ENCODE measurements at places on chromosomes 12 and 14.

DNA sequence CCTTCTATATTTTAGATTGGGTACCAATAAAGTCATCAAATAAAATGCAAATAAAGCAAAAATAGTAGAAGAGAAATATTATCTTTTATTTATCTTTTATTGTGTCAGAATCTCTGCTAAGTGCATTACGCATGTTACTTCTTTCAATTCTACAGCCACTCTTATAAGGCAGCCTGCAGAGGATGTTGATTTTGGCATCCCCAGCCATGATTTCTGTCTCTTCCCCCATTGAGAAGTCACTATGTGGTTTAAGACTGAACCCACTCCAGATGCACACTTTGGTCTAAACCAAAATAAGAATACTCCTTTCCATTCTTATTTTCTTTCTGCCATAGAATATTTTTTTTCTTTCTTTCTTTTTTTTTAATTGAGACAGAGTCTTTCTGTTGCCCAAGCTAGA, 56.0 kb upstream of the ACSS3 start:
- DNase-seq: no peak

GRCh38 chr14:100421756-100422470, 98.8 kb downstream of the SLC25A47 start:
- no peak for DNase-seq

GRCh38 chr14:73237219-73237785, at the start of gene PAPLN:
Gene PAPLN (plus strand): TSS chr14:73237506. CDS start chr14:73239779, 2,273 bp downstream.
- no peak for DNase-seq

DNA sequence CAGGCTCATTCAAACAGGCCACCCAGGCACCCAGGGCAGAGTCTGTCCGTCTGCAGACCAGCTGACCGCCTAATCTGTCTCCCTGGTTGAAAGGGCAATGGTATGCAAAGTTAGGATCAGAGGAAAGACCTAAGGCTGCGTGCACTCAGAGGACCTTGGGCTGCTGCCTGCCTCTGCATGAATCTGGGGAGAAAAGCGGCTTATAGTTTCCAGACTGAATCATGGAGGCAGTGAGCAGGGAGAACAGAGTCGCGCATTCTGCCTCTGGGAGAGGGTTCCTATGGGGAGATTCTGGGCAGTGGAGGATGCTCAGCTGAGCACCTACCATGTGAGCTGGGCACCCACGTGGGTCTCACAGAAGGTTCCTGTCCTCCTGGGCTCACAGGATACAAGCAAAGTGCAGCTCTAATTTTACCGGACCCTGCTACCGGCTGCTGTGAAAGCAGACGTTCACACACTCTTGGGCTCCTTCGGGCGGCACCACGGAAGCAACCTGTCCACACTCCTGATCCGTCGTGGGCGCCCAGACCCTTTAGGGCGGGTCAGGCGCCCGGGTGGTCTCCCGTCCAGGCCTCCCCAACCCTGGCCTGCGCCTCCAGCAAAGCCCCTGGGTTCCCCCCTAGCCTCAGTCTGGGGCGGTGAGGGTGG, 772 bp downstream of the SCARB1 start:
- no peak for DNase-seq

DNA sequence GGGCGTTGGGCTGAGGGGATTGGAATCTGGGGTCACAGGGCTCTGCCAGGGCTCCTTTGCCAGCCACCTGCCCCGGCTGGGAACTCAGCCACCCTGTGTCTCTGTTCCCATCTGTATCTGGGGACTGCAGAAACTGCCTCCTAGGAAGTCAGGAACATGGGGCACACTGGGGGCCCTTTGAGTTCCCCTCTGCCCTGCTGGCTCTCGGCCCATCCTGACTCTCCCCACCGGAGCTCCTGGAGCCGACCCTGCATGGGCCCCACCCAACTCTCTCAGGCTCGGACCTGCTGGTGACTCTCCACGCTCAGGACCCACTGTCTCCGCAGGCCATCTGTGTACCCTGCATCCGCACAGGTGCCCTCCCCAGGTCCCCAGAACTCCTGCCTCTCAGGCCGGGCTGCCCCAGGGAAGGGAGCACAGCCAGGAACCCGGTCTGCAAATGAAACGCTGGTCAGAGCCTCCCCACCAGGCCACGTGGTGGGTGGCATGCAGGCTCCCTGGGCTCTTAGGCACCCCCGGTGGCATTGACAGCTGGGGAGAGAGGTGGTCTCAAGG, 82.8 kb downstream of the KIF26A start:
- DNase-seq: no peak

DNA sequence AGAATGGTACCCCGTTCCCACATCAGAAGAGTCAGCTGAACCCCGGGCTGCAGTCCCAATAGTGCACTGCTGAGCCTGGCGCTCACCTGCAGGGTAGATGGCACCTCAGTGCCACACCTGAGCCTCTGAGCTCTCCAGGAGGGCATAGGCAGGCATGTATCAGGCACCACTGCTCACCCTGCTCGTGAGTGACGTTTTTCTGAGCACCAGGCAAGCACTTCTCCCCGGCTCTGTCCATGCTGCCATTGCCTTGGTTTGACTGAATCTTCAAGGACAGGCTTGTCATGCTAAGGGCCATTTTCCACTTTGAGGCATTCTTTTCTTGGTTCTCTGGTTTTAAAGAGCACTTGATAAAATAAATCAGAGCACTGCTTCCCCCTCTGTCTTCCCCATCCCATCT, 161.6 kb upstream of the PRMT8 start:
- no peak for DNase-seq

DNA sequence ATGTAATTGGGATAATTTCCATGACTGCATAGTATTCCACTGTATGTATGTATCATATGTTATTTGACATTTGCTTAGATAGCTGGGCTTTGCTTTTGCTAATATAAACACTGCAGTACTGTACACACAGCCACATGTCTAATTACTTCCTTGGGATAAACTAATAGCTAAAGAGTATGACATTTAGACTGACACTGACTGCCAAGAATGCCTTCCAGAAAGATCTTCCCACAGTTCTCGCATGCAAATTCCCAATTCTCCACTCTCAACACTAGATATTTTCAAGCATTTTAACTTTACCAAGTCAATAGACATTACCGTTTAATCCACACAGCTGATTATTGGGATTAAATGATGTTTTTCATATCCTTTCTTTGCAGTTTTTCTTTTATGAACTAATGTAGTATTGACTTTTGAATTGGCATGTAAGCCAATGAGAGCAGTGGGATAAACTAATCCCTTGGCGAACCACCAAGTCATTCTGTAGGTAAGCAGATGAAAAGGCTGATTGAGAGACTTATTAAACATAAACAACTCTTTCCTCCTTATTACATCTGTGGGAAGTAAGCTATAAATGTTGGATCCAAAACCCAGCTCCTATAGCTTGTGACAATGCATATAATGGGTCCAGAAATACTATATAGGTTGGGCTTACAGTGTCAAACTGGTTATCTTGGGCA, 55.5 kb downstream of the STON2 start:
- no peak for DNase-seq

DNA sequence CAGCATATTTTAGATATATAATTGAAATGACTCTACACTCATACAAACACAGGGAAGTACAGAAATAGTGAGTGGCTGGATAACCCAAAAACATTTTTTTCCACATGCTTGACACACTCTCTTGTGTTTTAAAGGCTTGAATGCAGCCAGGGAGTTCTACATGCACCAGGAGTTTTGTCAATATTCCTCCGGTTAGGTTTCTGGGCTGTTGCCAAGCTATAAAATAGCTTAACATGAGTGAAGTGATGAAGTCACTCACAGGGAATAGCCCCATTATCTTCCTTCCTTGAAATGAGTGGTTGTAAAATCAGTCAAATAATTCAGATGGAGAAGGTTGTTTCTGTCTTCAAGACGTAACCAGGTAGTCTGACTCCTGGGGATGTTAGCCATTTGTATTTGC, 582.7 kb downstream of the SLC6A15 start:
- no peak for DNase-seq

DNA sequence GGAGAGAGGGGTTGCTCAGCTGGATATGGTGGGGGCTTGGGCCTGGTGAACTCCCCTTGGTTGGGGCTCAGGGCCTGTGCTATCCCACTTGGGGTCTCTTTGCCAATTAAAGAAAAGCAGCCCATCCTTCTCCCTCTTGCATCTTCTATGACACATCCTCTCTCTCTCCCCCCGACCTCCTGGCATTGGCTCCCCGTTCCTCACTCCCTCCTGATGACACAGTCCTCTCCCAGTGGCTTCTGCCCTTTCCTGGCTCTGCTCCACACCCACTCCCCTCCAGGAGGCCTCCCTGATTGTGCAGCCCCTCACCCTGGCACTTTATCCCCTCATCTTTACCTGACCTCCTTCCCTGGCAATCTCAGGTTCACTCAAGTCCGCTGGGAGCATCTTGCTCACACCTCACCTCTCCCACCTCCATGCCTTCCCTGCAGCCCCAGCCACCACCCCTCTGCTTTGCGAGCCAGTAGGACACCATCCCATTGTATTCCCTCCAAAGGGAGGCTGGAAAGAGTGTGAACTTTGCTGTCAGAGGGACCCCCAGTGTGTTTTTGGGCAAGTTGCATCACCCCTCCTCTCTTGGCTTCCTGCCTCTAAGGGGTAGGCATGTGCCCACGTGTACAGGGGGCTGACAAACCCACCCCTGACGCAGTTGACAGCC, 10.7 kb downstream of the KRT80 start:
- no peak for DNase-seq

GRCh38 chr12:129549656-129550055, 354.2 kb downstream of the TMEM132D start:
- no peak for DNase-seq

DNA sequence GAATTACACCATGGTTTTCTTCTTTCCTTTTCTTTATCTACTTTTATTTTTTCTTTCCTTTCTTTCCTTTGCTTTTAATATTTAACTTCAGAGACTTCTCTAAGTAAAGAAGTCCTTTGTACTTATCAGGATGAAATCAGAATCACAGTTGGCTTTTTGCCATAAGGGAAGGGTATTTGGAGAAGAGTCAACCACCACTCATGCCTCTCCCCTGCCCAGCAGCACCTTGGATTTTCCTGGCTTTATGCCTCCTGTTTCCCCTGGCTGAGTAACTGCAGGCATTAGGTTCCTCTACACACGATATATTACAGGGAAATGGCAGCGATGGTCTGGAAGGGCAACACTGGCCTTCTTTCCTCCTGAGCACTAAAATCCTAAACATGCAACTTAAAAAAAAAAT, 266.4 kb upstream of the CAND1 start:
- no peak for DNase-seq

GRCh38 chr14:31124197-31124596, 83.4 kb downstream of the HECTD1 start:
- DNase-seq: no peak

GRCh38 chr12:111268738-111269572, 99.9 kb downstream of the PHETA1 start:
- DNase-seq: no peak

DNA sequence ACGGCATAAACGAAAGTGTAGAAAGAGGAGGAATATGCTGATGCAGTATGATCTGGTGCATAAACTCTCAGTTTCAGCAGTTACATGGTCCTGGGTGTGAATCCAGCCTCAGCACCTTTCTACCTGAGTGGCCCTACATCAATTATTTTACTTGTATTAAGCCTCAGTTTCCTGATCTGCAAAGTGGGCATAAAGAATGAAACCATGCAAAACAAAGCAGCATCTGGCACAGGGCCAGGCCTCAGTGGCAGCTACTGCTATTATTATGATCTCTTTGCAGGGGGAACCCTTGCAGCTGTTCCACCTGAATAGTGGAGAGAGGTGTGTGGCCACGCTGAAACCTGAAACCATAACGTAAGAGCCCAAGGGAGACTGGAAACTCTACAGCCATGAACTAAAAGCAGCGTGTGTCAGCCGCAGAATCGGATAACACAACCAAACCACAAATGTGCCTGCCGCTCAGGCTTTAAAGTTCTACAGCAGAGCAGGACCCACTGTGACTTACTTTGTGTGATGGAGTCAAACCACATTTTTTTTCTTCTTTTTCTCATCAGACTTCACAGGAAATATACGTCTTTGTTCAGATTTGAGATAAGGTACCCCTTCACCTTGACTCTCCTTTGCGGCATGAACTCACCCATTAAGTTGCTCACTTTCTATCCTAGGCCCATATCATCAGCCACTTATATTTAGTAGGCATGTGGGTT, 29.2 kb upstream of the FOS start:
- DNase-seq: no peak

- DNase-seq: no peak
Observed at GRCh38 chr12:44703182-44703910, 172.8 kb downstream of the NELL2 start.

DNA sequence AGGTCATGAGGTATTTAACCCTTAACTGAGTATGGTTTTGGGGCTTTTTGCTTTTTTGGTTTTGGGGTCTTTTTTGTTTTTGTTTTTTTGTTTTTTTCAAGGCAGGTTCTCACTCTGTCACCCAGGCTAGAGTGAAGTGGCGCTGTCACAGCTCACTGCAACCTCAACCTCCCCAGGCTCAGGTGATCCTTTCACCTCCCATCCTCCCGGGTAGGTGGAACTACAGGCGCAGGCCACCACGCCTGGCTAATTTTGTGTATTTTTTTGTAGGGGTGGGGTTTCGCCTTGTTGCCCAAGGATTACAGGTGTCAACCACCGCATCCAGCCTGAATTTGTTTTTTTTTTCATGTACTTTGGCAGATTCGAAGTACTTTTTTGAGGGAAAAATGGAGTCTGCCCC, 19.9 kb downstream of the RAP1B start:
- DNase-seq: no peak

GRCh38 chr12:68097386-68097785, 62.2 kb downstream of the IFNG start:
- no peak for DNase-seq

GRCh38 chr12:89195470-89195869, 156.8 kb downstream of the DUSP6 start:
- DNase-seq: no peak

DNA sequence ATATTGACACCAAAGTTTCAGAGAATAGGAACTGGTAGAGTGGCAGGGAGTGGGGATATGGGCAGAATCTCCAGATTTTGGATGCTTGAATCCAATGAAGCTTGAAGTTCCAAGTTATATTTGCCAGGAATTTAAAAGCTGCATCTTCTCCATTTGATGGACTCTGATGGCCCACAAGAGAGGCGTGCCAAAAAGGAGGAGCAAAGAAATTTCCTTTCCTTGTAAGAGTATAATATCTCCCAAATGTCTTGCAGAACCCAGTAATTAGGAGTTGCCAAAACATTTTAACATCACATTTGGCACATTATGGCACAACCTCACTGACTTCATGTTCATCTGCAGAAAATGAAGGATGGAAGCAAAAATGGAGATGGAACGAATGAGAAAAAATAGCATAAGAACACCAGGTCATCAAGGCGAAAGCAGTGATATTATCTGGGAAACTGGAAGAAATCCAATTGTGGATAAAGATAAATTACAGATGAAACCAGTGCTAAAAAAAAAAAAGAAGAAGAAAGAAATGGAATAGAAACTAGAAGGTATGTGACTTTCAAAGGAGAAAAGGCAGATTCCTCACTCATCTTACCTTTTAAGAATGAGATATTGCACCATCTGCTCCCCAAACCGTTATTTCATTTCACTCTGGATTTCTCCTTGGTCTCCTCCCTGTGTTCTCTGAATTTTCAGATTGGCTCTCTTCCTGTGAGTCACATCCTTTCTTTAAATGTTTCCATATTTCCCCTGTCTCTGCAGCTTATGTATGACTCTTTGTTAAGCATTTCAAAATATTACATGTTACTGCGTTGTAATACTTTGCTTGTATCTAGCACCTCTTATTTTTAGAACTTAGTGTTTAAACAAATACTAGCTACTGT, 13.5 kb upstream of the FLRT2 start:
- DNase-seq: no peak

- no peak for DNase-seq
Observed at GRCh38 chr12:92414170-92415070, 268.8 kb upstream of the BTG1 start.

- no peak for DNase-seq
Observed at GRCh38 chr14:79166171-79166570, 996.0 kb downstream of the NRXN3 start.

Measured in activated gamma-delta T cell (primary cell).